ENCODE measurements at places on chromosomes 11 and 22.
A peak's percentile ranks its signal among the peaks of the same experiment; 100 is the strongest.

GRCh38 chr11:2958251-2958650, 29.0 kb upstream of the PHLDA2 start:
- no peak for DNase-seq

- DNase-seq, result peak; percentile 50
These were observed 2.2 kb upstream of the WDR74 start for GRCh38 chr11:62841361-62842170.

- no peak for DNase-seq
These were observed 5.7 kb downstream of the DNAL4 start for GRCh38 chr22:38788021-38788816.

GRCh38 chr11:133402551-133402950, 129.8 kb downstream of the OPCML start:
- DNase-seq, result no peak

All from activated naive CD4-positive, alpha-beta T cell (primary cell).